ENCODE measurements at places on chromosomes 12 and 14.

DNA sequence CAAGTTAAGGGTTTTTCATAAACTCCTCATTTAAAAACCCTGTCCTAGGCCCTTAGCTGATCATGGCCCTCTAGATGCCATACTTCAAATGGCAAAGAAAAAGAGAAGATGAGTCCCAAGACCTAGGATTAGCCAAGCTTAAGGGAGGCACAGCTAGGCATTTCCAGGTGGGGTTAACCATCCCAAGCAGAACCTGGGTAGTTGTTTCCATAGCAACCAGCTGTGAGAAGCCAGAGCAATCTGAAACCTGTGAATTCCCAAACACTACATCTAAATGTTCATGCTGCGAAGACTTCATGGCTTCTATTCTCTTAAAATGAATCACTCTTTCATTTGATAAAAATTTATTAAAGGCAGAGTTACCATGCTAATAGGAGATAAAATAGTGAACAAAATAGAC, 372.9 kb downstream of the C12orf50 start:
- no peak for DNase-seq

DNA sequence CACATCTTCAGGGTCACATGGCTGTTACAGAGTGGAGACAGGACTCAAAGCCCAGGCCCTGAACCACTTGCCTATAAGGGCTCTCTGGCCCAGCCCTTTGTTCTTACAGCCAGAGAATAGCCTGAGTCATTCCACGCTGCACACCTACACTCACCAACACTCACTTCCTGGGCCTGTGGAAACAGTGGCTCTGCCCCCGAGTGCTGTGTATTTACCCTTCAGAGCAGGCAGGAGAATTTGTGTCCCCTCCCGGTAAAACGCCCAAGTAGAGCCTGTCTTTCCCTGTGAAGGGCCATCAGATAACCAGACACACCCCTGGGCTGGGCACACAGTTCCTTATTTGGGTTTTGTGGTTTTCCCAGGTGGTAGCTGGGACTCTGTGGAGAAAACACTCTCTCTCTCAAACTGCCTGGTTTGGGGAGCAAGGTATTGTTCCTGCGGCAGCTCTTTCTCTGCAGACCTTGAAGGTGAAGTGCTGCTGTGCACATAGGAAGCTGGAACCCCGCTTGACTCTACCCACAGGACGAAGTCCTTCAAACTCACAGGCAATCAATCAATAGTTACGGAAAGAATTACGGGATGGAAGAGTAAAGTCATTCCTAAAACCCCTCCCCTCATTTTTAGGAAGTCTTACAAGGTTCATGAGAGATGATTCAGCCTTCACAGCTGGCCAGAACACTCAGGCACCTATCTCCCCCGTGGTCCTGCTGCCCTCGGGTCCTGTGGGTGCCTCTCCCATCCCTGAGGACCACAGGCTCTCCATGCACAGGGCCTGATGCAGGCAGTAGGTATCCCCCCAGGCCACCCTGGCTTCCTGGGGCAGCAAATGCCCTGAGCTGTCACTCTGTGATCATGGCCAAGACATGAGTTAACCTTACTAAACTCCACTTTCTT, 20.3 kb downstream of the FIGNL2 start:
- no peak for DNase-seq

GRCh38 chr12:23376238-23376637, 573.2 kb downstream of the SOX5 start:
- DNase-seq: no peak

DNA sequence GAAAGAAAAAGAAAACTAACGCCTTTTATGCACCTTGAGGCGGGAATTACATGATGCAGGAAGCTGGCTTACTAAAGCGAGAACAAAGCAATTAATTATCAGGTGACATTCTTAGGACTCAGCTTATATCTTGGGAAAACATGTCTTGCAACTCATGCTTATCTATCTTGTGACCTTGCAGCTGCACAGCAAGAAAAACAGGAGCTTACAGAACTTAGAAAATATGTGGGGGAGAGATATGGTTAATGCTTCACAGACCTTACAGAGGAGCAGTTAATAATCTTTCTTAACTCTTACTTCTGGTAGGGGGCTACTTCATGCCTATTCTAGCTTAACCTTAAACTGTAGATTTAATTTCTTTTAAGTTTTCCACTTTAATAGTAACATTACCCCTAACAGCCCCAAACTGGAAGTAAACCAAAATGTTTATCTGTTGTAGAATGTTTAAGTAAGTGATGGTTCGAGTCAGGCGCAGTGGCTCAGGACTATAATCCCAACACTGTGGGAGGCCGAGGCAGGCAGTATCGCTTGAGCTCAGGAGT, 13.2 kb upstream of the OR11G2 start:
- no peak for DNase-seq

DNA sequence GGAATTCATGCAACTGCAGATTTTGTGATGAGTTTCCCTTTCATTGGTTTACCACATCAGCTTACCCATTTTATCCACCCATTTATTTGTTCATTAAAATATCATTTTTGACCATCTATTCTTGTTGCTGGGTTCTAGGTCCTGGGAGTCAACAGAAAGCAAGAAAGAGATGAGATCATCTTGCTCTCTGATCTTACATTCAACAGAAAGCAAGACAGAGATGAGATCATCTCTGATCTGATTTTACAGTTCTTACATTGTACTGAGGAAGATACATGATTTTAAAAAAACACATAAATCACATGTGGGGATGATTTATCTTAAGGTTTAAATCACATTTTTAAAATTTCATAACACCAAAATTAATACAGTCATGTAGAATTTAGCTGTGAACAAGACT, 2.3 kb downstream of the TAS2R46 start:
- no peak for DNase-seq

- no peak for DNase-seq
These were observed 16.1 kb downstream of the AICDA start for GRCh38 chr12:8596561-8596960.

DNA sequence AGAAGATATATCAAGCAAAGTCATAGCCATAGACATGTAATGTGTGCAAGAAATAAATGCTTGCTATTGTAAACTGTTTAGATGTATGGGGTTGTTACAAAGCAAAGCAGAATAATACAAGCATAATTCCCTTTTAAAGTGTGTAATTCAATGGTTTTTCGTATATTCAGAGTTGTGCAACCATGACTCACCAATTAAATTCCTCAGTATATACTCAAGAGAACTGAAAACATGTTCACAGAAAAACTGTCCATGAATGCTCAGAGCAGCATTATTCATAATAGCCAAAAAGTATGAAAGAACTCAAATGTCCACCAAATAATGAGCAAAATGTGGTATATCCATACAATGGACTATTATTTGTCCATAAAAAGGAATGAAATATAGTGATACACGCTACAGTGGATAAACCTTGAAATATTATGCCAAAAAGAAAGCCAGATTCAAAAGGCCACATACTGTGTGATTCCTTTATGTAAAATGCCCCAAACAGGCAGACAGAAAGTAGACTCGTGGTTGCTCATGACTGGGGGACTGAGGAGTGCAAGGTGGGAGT, 9.3 kb downstream of the GXYLT1 start:
- no peak for DNase-seq

DNA sequence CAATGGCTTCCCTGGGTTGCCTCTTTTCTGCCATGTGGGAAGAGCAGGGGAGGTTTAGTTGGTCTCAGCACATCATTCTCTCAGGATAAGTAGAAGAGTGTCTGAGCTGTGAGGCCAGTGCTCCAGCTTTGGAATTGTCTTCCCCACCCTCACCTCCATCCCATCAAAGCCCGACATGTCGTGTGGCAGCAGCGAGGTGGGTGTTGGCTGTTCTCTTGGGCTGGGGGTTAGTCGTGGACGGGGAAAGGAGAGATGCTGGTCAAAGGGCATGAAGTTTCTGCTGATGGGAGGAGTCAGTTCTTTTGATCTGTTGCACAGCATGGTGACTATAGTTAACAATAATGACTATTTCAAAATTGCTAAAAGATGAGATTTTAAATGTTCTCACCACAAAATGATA, 404.2 kb downstream of the TMEM121 start:
- DNase-seq: no peak

DNA sequence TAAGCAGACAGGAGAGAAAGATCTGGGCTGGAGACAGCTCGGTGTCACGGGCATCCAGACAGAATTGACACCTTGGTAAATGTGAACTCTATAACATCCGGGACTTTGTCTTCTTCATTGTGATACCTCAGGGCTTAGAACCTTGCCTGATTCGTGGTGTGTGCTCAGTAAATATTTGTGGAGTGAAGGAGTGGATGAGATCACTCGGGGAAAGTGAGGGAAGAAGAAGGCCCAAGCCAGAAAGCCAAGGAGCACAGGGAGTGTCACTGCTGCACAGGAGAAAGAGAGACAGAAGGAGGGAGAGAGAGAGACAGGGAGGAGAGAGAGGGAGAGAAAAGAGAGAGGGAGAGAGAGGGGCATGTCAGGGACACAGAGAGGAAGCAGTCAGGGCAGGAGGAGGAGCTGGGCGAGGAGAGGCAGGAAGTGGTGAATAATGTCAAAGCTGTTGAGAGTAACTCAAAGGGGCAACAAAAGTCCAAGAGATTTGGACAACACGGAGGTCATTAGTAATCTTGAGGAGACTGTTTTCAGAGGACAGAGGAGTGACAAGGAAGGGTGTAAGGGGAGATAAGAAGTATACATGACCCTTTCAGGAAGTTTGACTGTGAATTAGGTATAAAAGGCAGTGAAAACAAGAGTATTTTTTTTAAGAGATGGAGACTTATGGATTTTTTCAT, 141.6 kb upstream of the MAX start:
- DNase-seq: no peak
